Left cardiac atrium (tissue), 4 donors: ENCODE measurements at places on chromosomes 6 and 20. TPM values are rescaled to one million over a fixed set of nuclear protein-coding genes. Genes with fewer than 3 reads are reported as not detected.

ERVFRD-1 gene
- not detected for total RNA-seq

- no peak for DNase-seq
Measured at GRCh38 chr20:49765846-49766541, 46.6 kb upstream of the SLC9A8 start.

DNA sequence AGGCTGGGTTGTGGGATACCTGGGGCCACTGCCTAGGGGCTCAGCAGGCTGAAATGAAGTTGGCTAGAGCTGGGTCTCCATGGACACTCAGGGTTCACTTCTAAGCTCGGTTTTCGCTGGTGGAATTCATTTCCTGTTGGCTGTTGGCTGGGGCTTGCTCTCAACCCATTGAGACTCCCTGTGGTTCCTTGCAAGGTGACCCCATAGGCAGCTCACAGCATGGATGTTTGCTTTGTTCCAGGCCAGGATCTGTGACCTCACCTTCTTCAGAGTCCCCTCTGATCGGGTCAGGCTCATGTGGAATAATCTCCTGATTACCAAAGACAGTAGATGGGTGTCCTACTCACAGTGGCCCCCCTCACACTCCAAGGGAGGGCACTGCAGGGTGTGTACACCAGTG is 229.3 kb downstream of the QKI start:
- no peak for DNase-seq

GRCh38 chr20:4926531-4927156 is 74.7 kb downstream of the SLC23A2 start:
- no peak for DNase-seq

VSX1 gene
- total RNA-seq, result not detected

SLC35D3 gene
- total RNA-seq, result not detected

- no peak for DNase-seq
Measured at GRCh38 chr6:63803371-63803770, 167.8 kb downstream of the PHF3 start.

PPP1R18 gene
- 36.8 TPM for total RNA-seq

C6orf15 gene
- not detected for total RNA-seq

DNA sequence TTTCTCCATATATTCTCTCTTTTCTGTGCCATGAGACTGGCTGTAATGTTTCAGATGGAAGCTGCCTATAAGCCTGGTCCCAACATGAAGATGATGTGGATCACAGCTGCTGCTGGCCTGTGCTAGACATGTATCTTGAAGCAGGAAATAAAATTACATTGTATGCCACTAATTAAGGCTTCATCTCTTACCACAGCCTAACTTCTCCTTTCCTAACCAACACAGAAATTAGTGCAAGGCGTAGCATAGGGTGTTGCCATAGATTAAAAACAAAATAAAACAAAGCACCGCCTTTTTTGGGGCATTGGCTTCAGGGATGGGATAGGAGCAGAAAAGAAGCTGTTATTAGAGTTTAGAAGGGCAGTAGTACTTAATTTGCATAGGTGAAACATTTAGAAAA is 4.7 kb upstream of the SLC17A4 start:
- no peak for DNase-seq

RNF182 gene
- total RNA-seq, result 0.81 TPM

- DNase-seq, result peak; percentile 59
Measured at GRCh38 chr6:136365776-136366354, 76.2 kb upstream of the BCLAF1 start.

SLC44A4 gene
- not detected for total RNA-seq

- DNase-seq, result no peak
Measured at GRCh38 chr6:132190097-132190814, 211.0 kb downstream of the MOXD1 start.

DNA sequence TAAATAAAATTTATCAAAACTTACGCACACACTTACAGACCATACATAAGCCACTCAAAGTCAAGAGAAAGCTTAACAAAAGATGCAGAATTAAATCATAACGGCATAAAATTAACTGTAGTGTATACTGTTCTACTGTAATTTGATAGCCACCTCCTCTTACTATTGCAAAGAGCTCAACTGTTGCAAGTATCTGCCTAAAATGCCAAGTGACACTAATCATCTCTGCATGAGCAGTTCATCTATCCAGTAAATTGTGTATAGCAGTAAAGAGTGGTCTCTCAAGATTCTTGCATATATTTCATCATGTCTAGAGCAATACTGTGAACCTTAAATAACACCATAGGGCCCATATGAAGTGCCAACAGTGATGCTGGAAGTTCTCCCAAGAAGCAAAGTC is 12.3 kb downstream of the OR2H2 start:
- DNase-seq, result no peak

DNA sequence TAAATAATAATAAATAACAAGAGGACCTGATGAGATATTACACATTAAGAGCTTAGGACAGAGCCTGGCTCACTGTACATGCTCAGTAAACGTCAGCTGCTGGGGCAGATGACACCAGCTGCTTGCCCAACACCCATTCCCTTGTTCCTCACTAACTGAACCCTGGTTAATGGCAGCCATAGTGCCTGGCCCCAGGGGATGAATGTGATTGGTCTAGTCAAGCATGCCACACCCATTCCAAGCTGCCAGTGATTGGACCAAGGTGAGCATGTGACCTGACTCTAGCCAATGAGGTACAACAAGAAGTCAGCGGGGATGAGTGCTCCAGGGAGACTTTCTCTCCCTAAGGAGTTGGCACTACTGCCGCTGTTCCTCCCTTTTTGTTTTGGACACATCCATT is 85.1 kb upstream of the PTPN1 start:
- no peak for DNase-seq
